Substantia nigra (tissue), 51 donors: ENCODE measurements at places on chromosomes 5 and 9.

GRCh38 chr9:125965477-125965876 lies 218.3 kb downstream of the PBX3 start:
- DNase-seq, result no peak

DNA sequence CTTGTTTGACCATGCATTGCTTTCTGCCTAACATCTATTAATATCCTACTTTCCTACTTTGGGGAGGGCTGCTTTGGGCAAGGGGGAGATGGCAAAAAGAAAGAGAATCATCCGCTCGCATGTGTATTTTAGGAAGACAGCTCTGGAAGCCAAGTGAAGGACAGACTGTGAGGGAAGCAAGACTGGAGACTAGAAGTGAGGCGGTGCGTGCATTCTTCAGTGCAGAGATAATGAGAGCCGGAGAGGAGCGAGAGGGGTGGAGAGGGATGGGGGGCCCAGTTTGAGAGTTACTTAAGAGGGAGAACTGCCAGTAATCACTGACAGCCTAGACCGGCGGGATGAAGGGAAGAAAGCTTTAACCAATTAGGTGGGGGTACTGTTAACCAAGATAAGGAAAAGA lies 151.7 kb upstream of the RAPGEF1 start:
- DNase-seq, result no peak

GRCh38 chr5:111453747-111454146 lies 58.6 kb downstream of the STARD4 start:
- DNase-seq, result no peak

DNA sequence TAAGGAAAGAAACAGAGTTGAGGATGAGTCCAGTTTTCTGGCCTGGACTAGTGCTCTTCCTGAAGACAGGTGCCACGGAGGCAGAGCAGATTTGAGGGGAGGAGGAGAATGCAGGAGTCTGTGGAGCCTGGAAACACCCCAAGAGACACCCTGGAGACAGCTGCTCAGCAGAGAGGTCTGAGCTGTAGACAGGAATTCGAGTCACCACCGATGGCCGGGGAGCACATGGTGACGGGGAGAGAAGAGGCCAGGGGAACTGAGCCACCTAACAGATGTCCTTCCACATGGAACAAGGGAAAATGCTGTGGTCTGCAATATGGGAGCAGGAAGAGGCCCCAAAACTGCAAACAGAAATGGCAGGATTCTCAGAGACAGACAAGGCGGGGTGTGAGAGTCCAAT lies 22.9 kb downstream of the CPLX2 start:
- no peak for DNase-seq

DNA sequence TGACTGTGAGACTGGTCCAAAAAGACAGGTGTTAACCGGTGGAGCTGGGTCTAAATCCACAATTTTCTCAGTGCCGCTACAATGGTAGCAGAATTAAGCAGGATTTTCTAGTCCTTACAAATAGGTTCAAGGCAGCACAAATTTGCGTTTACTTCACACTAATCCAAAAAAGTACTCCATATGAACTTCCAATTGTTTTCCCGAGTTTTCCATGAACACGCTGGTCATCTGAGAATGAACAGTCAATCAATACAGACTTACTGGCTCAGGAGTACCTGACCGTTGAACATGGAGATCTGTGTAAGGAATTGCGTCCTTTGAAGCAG lies 709 bp downstream of the SLC35D2 start:
- no peak for DNase-seq

GRCh38 chr9:117677572-117677971 lies 26.6 kb upstream of the TLR4 start:
- no peak for DNase-seq

DNA sequence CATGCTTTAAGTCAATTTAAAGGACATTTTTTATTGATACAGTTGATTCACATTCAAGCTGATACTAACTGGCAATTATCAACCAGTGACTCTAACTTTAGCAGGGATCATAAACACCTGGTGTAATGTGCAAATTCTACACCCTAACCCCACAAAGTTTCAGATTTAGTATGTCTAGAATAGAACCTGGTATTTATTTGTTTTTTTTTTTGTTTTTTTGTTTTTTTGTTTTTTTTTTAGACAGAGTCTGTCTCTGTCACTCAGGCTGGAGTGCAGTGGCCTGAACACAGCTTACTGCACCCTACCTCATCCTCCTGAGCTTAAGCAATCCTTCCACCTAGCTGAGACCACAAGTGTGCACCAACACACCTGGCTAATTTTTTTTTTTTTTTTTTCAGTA lies 311.2 kb upstream of the SEMA6A start:
- no peak for DNase-seq

- DNase-seq, result no peak
Measured at GRCh38 chr9:68978501-68978900, 35.4 kb downstream of the PRKACG start.

GRCh38 chr9:111152614-111153406 lies 114.5 kb upstream of the LPAR1 start:
- DNase-seq, result no peak

DNA sequence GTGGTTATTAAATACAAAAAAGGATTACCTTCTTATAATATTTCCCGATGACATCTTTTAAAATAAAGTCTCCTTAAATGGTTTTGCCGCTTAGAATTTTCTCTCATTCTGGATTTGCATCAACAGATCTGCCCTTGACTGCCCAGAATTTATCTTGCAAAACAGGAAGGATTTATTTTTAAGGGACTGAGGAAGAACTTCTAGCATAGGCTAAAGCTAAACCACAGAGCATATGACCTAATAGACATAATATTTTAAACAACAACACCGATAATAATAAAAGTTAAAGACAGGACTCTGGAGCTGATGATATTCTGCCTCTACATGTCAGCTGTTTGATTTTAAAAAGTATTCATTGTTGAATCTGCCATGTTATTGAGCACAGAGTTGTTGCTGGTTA lies 145.3 kb upstream of the ADCY2 start:
- DNase-seq, result no peak

DNA sequence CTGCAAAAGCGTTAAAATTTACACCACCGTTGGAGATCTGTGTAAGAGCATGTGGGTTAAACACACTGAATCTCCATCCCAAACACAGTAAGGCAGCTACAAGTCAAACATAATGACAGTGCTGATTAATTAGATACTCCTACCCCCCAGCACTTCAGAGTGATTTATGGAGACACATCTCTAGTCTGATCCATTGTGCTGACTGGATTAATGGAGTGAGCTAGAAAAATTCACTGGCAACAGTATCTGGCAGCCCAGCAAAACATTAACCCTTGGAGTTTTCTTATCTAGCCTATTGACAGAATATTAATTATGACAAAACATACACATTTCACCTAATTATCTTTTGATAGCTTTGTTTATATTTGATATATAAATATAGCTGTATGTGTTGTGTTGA lies 188.6 kb upstream of the ISL1 start:
- no peak for DNase-seq

DNA sequence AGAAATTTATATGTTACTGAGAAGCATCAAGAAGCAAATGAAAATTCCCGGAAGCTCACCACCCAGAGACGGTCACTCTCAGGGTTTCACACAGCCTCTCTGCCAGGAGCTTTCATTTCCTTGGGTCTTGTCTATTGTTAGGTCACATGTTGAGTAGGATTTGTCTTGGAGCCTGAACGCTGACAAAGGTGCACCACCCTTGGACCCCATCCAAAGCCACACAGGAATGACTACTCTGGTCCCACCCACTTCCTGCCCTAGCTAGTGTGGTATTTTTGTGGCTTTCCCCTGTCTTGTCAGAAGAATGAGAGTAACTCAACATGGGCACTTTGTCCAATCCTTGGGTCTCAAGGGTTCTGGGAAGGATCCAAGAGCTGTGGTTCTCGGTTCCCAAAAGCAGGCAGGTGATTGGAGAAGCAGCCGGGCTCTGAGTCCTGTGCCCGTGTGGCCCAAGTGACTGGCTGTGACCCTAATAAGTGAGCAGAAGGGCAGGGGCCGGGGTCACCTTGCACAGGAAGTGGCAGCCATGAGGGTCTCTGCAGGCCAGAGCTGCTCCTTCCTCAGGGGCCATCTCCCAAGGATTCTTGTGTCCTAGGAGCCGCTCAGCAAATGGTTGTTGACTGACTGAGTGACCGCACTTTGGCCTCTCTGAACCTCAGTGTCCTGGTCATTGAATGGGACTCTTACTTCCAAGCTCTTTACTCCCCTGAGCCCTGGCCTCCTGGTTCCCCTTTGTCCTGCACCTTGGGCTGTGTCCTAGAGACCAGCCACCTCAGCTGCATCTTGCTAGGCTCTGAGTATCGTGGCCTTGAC lies 6.9 kb downstream of the FGD3 start:
- DNase-seq, result no peak

DNA sequence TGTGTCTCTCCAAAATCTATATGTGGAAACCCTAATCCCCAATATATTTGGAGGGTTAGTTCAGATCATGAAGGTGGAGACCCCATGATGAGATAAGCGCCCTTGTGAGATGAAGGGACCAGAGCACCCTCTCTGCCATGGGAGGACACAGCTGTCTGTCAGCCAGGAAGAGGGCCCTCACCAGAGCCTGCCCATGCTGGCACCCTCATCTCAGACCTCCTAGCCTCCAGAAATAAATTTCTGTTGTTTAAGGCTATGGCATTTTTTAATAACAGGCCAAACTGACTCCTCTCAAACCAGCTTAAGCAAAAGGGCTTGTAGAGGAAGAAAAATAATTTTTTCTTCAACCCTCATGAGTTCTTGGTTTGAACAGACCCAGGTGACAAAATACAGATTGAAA lies 79.2 kb upstream of the MAMDC2 start:
- no peak for DNase-seq

GRCh38 chr5:39928709-39929108 lies 503.9 kb upstream of the DAB2 start:
- DNase-seq, result no peak

DNA sequence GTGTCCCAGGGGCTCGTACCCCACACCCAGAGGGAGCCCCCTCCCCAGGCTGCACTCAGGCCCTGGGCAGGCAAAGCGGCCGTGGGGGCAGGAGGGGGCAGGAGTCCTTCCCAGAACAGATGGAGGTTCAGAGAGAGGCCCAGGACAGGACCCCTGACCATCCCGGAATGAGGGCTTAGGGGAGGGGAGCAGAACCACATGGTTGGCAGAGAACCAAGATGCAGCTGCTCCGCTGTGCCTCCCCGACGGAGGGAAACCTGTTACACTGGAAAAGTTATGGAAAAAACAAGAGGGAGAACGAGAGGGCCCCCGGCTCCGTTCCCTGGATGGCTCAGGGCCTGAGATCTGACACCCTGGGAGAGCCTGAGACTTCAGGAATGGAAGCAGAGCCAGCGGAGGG lies 22.7 kb downstream of the SLC12A7 start:
- no peak for DNase-seq

- DNase-seq, result no peak
Measured at GRCh38 chr9:6328103-6328502, at the start of gene TPD52L3. Gene TPD52L3 (plus strand): TSS chr9:6328375. CDS start chr9:6328596, 221 bp downstream.

GRCh38 chr5:310941-311434 lies 10.5 kb upstream of the AHRR start:
- DNase-seq, result no peak

DNA sequence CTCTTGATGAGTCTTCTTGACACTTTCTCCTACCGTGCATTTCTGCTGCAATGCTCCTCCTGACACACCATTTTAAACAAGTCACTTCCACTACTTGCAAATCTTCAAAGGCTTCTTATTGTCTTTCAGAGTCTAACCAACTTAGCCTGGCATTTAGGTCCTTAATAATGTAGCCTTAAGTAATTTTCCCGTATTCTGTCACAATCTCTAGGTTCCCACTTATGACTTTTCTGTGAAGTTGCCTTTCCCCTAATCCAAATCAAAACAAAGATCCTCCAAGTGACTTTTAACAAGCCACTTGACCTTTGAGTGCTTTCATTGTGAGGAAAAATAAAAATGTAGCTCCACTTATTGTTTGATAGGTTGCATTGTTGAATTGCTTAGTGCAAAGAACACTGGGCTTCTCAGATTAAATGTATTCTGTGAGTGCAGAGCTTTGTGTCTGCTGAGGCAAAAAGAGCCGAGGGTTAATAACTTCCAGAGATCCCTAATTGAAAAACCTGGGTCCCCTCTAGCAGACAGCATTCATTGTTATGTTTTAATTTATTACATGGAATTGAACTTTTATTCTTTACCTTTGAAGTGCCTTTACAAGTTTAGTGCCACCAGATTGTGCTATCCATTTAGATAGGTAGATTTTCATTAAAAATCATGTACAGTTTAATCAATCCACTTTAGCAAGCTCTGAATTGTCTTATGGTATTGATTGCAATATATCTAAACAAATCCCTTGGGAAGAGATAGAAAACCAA lies 341.7 kb upstream of the TYRP1 start:
- DNase-seq, result no peak

DNA sequence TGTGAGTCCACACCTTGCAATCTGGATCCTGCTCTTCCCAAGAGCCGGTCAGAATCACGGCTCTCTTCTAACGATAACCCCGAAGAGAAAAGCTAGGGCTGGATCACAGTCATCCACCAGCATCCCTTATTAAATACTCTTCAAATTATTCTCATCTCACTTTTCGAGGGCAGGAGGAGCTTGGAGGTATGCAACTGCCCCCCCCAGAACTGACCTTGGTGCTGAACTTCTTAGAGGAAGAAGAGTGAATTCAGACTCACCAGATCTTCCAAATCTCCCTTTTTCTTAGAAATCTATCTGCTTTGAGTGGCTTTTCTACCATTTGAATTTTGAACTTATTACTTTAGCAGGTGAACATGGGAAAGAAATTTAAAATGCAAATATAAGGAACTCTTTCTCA lies 75.7 kb downstream of the MED10 start:
- DNase-seq, result no peak

GRCh38 chr9:18568973-18569372 lies 95.0 kb downstream of the ADAMTSL1 start:
- DNase-seq, result no peak
